ENCODE measurements at places on chromosomes 3 and 15. TPM values are rescaled to one million over a fixed set of nuclear protein-coding genes. Genes with fewer than 3 reads are reported as not detected.

Gene ZPLD1
- 1.8 TPM for total RNA-seq

Gene ROPN1
- total RNA-seq: not detected

Gene GTF2E1
- 17.9 TPM for total RNA-seq

Gene OIP5
- 4.5 TPM for total RNA-seq

Gene TRANK1
- total RNA-seq: 11.1 TPM

Gene LMOD3
- 0.50 TPM for total RNA-seq

Gene ITPKA
- total RNA-seq: 1.2 TPM

Gene LRRC49
- 92.5 TPM for total RNA-seq

Gene TMEM212
- 0.22 TPM for total RNA-seq

Gene IMPDH2
- 143 TPM for total RNA-seq

Gene TRH
- total RNA-seq: 7.0 TPM

Gene SEMA3G
- 26.6 TPM for total RNA-seq

Gene AMIGO3
- not detected for total RNA-seq

Gene C3orf85
- not detected for total RNA-seq

Gene DCBLD2
- 31.1 TPM for total RNA-seq

Gene GNAT1
- total RNA-seq: not detected

Gene CHDH
- total RNA-seq: 3.2 TPM

Gene DUOXA1
- 0.11 TPM for total RNA-seq

Gene RASGRP1
- total RNA-seq: 4.0 TPM

Gene CRTAP
- 105 TPM for total RNA-seq

Gene EIF2A
- total RNA-seq: 85.0 TPM

Gene CD86
- total RNA-seq: 10.9 TPM

Gene STAC
- 27.9 TPM for total RNA-seq

Gene RARB
- total RNA-seq: 43.8 TPM

Gene THBS1
- 39.3 TPM for total RNA-seq

Gene SLC49A4
- 23.0 TPM for total RNA-seq

Gene AQP9
- total RNA-seq: 5.6 TPM

Gene SOX14
- 0.39 TPM for total RNA-seq

Gene C2CD4A
- total RNA-seq: 0.79 TPM

Gene CRYGS
- 5.1 TPM for total RNA-seq

Gene ZMYND10
- 54.1 TPM for total RNA-seq

Gene EOMES
- total RNA-seq: 1.3 TPM

Gene MFN1
- 58.1 TPM for total RNA-seq

Gene SPESP1
- total RNA-seq: 2.4 TPM

Gene SV2B
- 6.6 TPM for total RNA-seq

Gene HYPK
- 5.4 TPM for total RNA-seq

Gene CPNE9
- total RNA-seq: 3.3 TPM

Gene EFHB
- 7.2 TPM for total RNA-seq

Gene LRTM1
- total RNA-seq: 0.17 TPM

Gene THRB
- 10.5 TPM for total RNA-seq

Gene KLHL6
- 3.0 TPM for total RNA-seq

Gene RTP3
- not detected for total RNA-seq

Gene SH3GL3
- 46.6 TPM for total RNA-seq

Gene SETD2
- 55.8 TPM for total RNA-seq

Gene SMAD6
- 22.0 TPM for total RNA-seq

Gene GP5
- total RNA-seq: 0.69 TPM

Gene CACNA2D2
- 27.0 TPM for total RNA-seq

Gene EDC3
- total RNA-seq: 16.5 TPM

Gene SLC38A3
- 10.5 TPM for total RNA-seq

Gene OXTR
- 3.1 TPM for total RNA-seq

Gene SPRED1
- 36.8 TPM for total RNA-seq

Gene POLR2H
- 45.4 TPM for total RNA-seq

Gene ATP8B4
- 7.3 TPM for total RNA-seq

Gene TBC1D21
- total RNA-seq: not detected

Gene ZDHHC23
- total RNA-seq: 10.6 TPM

Gene SCN11A
- 44.3 TPM for total RNA-seq

Gene IDH2
- 111 TPM for total RNA-seq

Gene ANKUB1
- total RNA-seq: 1.8 TPM

Gene UBAP1L
- total RNA-seq: 5.8 TPM

All from spinal cord (tissue), 10 donors.